ENCODE measurements at places on chromosomes 2 and 18.

- no peak for DNase-seq
Observed at GRCh38 chr18:1308686-1309085, 404.0 kb downstream of the ADCYAP1 start.

- no peak for DNase-seq
Observed at GRCh38 chr18:69985239-69985638, 37.6 kb upstream of the CD226 start.

- DNase-seq: no peak
Observed at GRCh38 chr2:80499095-80499494, 194.5 kb upstream of the LRRTM1 start.

DNA sequence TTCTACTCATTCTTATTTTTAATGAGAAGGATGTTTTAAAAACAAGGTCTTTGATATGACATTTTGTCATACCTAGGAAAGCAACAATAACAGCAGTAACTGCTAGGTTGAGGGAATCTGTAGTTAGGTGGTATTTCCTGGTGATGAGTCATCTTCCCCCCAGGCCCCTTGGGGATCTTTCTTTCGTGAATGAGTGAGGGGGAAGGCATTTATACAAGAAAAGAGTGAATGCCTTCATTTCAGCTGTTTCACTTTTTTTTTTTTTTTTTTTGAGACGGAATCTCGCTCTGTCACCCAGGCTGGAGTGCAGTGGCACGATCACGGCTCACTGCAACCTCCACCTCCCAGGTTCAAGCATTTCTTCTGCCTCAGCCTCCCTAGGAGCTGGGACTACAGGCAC lies 108.6 kb downstream of the MAP4K4 start:
- no peak for DNase-seq
